ENCODE measurements at places on chromosomes 2 and 18.

DNA sequence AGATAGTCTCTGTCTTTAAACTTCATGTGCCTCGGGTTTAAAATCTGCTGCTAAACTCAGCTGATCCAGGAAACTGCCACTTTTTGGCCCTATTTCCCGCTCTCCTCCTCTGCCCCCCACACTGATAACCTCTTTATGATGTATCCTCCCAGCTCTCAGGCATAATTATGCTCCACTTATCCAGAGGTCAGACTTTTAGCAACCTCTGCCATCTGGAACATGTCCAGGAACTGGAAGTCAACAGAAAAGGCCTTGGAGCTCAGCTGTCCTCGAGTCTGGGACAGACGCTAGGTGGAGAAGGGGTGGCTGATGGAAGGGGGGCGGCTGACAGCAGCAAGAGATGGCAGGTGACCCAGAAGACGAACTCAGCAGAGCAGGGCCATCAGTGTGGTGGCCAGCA is 41.2 kb downstream of the ASAP2 start:
- no peak for DNase-seq

- no peak for DNase-seq
Measured at GRCh38 chr2:78928502-78928901, 97.0 kb upstream of the REG3G start.

GRCh38 chr18:78605255-78605654 is 374.4 kb upstream of the SALL3 start:
- no peak for DNase-seq

GRCh38 chr2:119251652-119252051 is 28.0 kb downstream of the STEAP3 start:
- no peak for DNase-seq

DNA sequence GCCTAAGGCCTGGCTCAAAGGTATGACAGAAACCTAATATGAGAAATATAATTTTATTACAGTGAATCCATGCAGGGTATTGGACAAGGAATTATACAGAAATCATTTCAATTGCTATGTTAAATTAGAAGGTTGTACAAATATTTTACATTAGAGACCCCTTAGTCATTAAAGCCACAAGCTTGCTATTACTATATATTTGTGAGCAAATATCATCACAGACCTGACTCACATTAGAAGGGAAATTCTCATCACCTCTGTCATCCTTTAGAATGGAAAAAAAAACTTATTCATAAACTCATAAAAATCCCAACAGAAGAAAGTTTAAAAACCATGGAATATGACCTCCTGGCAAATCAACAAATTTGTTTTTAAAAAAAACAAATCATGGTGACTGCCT is 277.9 kb downstream of the DCC start:
- DNase-seq: no peak

DNA sequence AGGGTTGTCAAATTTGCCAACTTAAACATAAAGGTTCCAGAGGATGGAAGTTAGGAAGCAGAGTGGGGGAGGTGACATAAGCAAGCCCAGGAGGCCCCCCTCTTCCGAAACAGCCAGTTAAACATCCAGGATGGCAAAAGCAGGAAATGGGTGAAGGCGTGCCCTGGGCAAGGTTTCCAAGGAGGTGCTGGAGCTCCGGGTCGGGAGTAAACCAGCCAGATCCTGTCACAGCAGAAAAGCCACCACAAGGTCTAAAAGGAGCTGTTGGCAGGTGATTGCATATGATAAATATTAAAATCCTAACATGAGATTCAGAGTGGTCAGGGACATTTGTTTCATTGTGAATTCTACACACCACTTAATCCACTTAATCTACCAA is 572.2 kb upstream of the SALL3 start:
- peak; percentile 27 for DNase-seq

DNA sequence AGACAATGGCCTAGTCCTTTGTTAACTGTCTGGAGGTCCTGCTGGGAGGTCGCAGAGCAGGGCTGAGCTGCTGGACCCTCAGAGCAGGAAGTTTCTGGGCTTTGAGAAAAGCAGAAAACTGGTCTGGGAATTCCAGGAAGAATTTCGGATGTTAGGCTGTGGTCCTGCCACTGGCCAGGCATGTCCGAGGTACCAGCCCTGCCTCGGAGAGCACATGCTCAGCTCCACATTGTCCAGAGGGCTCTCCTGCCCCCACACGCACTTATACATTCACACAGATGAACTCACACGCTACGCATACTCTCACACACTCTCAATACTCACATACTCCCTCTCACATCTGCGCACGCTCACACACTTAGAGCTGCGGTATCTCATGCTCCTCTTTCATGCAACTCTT is 146.1 kb downstream of the NCK2 start:
- DNase-seq: no peak

- no peak for DNase-seq
Measured at GRCh38 chr2:15791294-15791693, 149.1 kb upstream of the MYCN start.
